ENCODE measurements at places on chromosomes 1 and 21.

GRCh38 chr21:38733972-38734546 lies 71.7 kb upstream of the ETS2 start:
- peak; percentile 58 for DNase-seq

- DNase-seq: no peak
Measured at GRCh38 chr1:206128196-206128595, 11.0 kb upstream of the AVPR1B start.

DNA sequence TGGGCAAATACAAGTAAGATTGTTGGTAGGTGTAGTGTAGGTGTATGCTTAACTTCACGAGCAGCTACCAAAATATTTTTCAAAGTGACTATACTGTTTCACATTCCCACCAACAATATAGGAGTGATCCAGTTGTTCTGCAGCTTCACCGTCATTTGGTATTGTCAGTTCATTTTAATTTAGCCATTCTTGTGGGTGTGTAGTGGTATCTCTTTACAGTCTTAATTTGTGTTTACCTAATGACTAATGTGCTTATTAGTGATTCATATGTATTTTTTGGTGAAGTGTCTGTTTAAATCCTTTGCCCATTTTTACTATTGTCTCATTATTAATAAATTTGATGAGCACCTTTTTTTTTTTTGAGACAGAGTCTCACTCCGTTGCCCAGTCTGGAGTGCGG lies 35.4 kb downstream of the RCSD1 start:
- DNase-seq: no peak

DNA sequence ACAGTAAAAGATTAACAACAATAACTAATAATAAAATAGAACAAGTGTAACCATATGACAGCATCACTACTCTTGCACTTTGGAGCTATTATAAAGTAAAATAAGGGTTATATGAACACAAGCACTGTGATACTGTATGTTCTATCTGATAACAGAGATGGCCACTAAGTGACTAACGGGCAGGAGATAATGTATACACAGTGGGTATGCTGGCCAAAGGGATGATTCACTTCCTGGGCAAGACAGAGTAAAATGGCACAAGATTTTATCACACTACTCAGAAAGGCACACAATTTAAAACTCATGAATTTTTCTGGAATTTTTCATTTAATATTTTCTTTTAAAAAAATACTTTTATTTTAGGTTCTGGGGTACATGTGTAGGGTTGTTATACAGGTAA lies 12.3 kb downstream of the SLC9C2 start:
- no peak for DNase-seq

Measured in nucleus accumbens (tissue), 56 donors.